ENCODE measurements at places on chromosomes 16 and 17.

- no peak for DNase-seq
Observed at GRCh38 chr17:68539548-68540467, 27.6 kb downstream of the PRKAR1A start.

GRCh38 chr16:57976331-57976796, 5.4 kb upstream of the CNGB1 start:
- DNase-seq = no peak

DNA sequence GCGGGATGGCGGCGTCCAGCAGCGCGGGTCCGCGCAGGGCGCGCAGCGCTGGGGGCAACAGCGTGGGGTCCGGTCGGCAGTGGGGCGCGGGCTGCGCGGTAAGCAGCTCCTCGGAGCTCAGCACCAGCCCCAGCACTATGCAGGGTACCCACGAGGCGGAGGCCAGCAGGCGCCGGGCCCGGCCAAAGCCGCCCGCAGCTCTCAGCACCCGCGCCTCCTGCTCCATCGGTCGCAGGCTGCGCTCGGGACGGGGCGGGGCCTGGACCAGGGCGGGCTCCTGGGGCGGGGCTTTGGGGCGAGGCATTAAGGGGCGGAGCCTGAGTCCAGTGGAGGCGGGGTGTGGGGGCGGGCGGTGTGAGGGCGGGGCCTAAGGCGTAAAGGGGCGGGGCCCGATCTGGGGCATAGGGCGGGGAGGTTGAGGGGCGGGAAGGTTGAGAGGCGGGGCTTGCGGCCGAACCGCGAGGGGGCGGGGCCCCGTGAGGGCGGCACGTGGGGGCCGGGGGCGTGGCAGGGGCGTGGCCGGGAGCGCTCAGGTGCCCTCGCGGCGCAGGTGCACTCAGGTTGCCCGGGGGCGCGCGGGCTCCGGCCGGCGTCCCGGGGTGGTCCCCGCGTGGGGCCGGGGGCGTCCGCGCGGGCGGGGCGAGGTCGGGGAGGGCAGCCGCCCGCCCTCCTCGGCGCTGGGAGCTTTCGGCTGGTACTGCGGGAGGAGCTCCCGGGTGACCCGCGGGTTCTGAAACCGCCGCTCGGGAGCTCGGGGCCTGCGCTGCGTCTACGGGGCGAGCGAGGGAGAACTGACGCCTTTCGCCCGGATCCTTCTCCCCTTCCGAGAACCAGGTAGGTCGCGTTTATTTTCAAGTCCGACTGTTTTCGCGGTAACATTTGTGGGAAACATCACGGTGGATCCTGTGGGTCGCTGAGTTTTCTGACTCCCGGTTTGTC, 1.4 kb upstream of the SLC22A31 start:
- DNase-seq = peak; percentile 6

GRCh38 chr17:9002227-9002605, 19.1 kb upstream of the NTN1 start:
- DNase-seq = no peak

- no peak for DNase-seq
Observed at GRCh38 chr16:86306011-86306644, 204.2 kb upstream of the FOXF1 start.

- DNase-seq = no peak
Observed at GRCh38 chr17:73592079-73592415, 52.2 kb downstream of the SDK2 start.

- DNase-seq = no peak
Observed at GRCh38 chr17:27575096-27575911, 55.7 kb upstream of the LGALS9 start.

DNA sequence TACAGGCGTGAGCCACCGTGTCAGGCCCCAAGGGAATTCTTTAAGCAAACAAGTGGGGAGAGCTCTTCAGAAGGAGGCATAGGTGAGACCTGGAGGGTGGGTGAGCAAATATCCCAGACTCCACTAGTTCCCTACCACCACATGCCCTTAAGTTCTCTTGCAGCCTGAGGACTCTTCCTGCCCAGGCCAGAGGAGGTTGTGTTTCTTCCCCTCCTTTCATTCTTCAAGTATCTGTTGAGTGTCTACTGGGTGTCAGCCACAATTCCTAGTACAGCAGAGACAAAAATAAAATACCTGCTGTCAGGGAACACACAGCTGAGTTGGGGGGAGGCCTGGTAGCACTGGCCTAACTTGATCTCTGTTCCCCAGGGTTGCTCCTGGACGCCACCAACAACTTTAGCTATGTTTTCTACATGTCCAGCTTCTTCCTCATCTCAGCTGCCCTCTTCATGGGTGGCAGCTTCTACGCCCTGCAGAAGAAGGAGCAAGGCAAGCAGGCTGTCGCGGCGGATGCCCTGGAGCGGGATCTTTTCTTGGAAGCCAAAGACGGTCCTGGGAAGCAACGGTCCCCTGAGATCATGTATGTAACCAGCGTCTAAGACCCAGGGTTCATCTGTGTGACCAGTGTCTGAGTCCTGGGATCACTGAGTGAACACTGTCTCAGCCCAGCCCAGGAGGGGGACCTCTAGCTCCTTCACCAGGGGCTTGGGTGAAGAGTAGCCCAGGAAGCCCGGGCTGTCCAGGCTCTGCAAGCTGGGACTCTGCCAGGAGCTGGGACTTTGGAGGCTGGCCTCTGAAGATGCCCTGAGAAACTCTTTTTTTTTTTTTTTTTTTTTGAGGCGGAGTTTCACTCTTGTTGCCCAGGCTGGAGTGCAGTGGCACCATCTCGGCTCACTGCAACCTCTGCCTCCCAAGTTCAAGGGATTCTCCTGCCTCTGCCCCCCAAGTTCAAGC, 5.9 kb upstream of the ARMC7 start:
- DNase-seq = no peak

- no peak for DNase-seq
Observed at GRCh38 chr17:16975744-16976625, 4.1 kb upstream of the TNFRSF13B start.

- DNase-seq = no peak
Observed at GRCh38 chr17:73991260-73991659, 212.2 kb upstream of the RPL38 start.

DNA sequence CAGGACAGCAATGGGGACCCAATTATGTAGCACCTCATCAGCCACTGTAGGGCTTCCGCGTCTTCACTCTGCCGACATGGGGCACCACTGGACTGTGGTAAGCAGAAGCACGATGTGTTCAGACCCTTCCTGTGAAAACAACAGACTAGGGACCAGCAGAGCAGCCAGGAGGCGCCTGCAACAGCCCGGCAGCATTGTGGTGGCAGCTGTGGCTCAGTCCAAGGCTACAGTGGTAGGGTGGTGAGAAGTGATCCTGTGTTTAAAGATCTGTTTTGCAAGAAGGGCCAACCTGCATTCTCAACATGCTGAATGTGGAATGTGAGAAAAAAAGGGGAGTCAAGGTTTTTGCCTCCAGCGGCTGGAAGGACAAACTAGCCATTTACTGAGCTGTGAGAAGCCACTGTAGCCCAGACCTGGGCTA, 80.8 kb downstream of the GAS7 start:
- DNase-seq = no peak

DNA sequence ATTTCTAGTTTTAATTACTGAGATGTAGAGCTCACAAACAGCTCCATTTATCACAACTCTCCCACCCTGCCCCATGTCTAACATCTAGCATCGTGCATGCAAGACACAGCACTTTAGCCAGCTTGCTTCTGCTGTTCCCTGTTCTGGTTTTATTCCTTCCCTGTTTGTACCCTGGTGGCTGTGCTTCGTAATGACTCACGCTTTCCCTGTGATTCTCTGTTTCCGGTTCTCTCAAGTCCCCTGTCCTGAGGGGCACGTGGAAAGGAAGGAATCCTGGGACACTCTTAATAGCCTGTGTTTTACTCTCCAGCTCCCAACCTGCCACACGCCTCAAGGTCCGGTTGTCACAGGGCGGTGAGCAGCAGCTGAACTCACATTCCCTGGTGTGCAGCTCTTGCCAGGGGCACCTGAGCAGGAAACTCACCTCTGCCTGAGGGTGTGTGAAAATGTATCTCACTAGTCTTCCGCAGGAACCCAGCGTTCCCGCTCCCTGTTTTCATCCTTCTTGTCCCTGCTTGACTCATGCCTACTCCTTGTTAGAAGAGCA, 10.6 kb downstream of the SHISA6 start:
- DNase-seq = no peak

GRCh38 chr16:24844101-24845030, 1.4 kb upstream of the SLC5A11 start:
- DNase-seq = no peak

DNA sequence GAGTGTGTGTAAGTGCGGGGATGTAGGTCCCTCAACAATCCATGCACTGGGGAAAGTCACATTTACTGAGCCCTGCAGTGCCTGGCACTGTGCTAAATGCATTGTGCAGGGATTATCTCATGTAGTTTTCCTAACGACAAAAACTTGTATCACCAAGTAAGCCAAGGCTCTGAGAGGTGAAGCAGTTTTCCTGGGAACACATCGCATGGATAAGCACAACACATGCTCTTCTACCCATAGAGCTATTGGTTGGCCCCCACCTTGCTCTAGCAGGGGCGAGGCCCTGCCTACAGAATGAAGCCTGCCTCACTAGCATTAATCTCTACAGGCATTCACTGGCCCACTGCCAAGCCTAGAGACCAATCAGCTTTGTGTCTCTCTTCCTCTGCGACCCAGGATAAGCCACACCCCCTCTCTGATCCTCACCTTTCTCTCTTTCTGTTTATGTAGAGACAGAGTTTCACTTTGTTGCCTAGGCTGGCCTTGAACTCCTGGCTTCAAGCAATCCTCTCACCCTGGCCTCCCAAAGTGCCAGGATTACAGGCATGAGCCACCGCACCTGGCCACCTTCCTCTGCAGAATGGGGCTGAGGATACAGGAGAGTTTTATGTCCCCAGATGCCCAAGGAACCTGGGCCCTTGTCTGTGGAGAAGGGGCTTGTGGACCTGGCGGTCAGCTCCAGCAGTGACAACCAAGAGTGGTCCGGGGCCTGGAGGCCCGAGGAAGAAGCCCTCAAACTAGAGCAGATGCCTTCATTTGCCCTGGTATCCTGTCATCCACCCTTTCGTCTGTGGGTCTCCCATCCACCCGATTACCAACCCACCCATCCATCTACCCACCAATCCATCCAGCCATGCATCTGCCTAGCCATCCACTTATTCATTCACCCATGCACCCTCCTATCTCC, 12.8 kb downstream of the CDH16 start:
- DNase-seq = no peak

DNA sequence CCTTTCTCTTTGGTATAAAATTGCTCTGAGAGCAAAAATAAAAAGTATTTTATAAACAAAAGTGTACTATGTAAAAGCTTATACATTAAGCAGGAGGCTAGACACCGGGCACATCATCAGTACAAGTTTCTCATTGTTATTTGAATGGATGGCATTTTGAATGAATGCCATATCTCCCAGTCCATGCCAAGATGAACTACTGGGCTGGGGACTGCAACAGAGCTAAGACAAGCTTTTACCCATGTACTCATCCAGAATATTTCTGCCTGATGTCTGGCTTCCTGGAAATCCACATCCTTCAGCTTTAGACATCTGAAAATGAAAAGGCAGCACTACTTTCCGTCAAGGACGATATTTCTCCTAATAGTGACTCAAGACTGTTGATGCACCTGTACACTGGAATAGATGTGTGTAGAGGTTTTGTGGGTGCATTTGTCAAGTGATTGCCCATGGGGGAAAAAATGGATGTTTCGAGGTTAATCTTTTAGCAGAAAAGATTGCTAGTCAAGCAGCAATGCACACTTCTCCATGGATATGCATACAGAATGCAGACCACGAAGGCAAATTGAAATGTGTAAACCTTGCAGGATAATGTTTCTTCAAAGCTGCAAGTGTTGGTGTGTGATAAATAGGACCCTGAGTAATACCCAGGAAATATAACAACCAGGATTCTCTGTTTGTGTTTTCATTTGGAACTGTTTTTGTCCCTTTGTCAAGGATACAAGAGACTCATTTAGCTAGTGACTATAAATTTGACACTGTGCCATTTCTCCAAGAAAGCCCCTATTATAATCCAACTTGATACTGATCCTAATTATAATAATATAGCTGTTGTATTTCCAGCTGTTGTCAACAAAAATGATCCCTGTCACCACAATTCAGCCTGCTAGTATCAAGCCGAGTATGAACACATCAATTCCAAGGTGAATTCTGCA, 173.8 kb downstream of the CDH8 start:
- DNase-seq = no peak

DNA sequence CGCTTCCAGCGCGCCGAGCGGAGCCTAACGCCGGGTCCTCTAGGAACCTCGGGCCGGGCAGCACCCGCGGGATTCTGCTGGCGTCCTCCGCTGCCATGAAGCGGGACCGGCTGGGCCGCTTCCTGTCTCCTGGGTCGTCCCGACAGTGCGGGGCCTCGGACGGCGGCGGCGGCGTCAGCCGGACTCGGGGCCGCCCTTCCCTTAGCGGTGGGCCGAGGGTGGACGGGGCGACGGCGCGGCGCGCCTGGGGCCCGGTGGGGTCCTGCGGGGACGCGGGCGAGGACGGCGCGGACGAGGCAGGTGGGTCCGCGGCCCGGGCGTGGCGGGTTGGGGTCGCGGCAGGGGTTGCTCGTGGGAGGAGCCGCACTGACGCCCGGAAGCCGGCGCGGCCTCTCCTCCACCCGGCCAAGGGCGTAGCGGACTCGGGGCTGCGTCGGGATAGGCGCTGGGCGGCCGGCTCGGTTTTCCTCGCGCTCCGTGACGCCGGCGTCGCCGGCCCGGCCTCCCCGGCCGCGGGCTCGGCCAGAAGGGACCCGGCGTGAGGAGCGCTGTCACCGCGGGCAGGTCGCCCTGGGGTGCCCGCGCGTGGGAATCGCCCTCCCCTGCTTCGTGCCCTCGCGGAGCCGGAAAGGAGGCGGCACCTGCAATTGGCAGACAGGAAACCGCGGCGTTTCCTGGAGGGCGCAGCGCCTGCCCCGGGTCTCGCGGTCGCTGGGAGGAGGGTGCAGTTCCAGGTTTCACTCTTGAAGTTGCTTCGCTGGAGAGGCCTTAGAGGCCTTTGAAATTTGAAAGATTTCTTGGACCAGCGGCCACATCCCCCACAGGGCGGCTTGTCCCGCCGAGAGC, 432 bp downstream of the ZNF276 start:
- no peak for DNase-seq

- peak; percentile 71 for DNase-seq
Observed at GRCh38 chr16:88455610-88456355, 2.7 kb downstream of the ZFPM1 start.

- no peak for DNase-seq
Observed at GRCh38 chr16:89359264-89360147, 130.9 kb downstream of the ANKRD11 start.

DNA sequence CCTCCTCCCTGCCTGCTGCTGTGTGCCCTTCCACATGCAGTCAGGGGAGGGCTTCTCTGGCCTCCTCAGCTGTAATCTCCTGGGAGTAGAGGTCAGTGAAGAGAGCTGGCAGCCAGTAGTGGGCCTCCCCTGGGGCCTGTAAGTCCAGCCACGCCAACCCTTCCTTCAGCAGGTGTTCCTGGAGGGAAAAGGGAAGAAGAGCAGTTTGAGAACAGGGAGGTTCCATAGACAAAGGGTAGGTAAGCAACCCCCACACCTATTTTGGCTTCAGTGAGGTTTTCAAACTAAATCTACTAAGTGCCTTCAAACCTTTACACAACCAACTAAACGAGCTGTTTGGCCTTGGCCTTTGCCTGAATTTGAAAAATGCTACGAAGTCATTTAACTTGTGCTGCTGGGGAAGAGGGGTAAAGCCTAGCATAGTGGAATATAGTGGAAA, 14.2 kb downstream of the SNF8 start:
- DNase-seq = no peak

- no peak for DNase-seq
Observed at GRCh38 chr17:73551759-73552158, 92.5 kb downstream of the SDK2 start.

- no peak for DNase-seq
Observed at GRCh38 chr17:61766520-61766919, 96.8 kb downstream of the BRIP1 start.

GRCh38 chr17:81241648-81242420, 2.7 kb downstream of the NDUFAF8 start:
- DNase-seq = no peak

- DNase-seq = no peak
Observed at GRCh38 chr17:59287891-59288290, 43.6 kb upstream of the YPEL2 start.

Data from NCI-H1092 treated with DMSO at 0.1 percent for 48 hours (cell line).